ENCODE measurements at places on chromosomes 2 and 18. TPM values are rescaled to one million over a fixed set of nuclear protein-coding genes. Genes with fewer than 3 reads are reported as not detected.
A peak's percentile ranks its signal among the peaks of the same experiment; 100 is the strongest.

DNA sequence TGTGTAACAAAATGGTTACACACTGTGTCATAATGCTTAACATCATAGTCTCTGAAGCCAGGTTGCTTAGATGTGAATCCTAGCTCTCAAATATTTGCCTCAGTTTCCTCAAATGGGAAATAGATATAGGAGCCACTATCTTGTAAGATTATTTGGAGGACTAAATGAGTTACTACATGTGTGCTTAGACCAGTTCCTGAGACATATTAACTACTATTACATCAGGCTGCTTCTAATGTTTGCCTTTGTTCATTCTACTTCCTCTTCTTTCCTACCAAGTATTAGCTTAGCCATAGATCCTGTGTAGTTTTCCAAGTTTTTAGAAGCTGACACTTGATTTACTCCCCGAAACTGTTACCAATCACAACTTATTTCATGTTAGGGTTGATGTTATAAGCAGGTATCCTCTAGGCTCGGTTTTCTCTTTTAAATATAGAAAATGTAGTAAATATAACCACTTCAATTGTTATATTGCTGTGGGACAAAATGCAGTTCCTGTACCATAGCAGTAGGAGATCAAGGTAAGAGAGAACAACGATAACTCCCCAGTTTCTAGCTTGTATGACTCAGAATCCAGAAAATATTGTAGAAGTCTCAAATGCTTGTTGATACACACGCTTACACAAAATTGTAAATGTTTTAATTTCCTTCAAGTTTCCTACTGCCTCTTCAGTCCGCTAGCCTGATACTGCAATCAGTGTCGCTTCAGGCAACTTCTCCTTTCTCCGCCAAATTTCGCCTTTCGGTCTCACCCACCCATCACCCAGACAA, 751 bp upstream of the DNAJC10 start:
- H3K27me3 ChIP-seq = no peaks in the 10 kb centered on the region
- peaks cover 7% of the 10 kb centered on the region for H3K36me3 ChIP-seq
- peak; percentile 70 for DNase-seq
- H3K4me1 ChIP-seq = peaks cover 21% of the 10 kb centered on the region
- peak overlapping the region; percentile 76 for H3K27ac ChIP-seq
- H3K4me3 ChIP-seq = peak overlapping the region; percentile 88

DNA sequence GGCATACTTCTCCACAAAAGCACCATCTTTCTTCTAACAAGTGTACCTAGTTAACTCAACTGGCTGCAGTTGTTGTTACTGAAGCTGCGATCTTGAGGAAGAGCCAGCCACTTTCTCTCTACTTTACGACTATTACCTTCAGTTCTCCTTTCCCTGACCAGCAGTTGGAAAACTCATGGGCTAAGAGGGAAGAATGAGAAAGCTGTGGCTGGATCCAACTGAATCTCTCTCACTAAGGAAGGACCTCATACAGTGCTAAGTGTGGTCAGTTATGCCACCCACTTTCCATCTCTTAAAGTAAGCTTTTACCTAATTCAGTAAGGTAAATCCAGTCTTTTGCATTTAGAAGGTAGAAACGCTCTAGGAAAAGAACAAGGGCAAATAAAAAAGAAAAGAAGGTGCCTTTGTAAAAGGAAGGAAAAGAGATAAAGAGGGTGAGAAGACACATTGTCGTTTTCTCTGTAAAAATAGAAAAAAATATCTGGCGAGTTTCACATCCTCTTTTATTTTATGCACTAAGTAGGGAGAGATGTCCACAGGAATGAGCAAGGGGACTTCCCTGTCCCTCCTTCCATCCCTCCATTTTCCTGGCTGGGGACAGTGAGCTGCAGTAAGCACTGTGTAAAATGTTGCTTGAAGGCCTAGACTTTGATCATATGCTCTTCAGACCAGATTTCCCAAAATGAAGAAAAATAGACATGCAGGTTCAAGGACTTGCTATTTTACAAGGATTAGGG, 73.4 kb downstream of the PLEKHM3 start:
- DNase-seq = no peak
- H3K4me1 ChIP-seq = no peaks in the 10 kb centered on the region
- no peak overlapping the region for H3K4me3 ChIP-seq
- no peaks in the 10 kb centered on the region for H3K36me3 ChIP-seq

- no peak overlapping the region for H3K4me3 ChIP-seq
- peaks cover 38% of the 10 kb centered on the region for H3K4me1 ChIP-seq
- no peaks in the 10 kb centered on the region for H3K27me3 ChIP-seq
- H3K27ac ChIP-seq = no peak overlapping the region
- no peak for DNase-seq
Measured at GRCh38 chr2:238693337-238694093, 154.4 kb upstream of the TWIST2 start.

DNA sequence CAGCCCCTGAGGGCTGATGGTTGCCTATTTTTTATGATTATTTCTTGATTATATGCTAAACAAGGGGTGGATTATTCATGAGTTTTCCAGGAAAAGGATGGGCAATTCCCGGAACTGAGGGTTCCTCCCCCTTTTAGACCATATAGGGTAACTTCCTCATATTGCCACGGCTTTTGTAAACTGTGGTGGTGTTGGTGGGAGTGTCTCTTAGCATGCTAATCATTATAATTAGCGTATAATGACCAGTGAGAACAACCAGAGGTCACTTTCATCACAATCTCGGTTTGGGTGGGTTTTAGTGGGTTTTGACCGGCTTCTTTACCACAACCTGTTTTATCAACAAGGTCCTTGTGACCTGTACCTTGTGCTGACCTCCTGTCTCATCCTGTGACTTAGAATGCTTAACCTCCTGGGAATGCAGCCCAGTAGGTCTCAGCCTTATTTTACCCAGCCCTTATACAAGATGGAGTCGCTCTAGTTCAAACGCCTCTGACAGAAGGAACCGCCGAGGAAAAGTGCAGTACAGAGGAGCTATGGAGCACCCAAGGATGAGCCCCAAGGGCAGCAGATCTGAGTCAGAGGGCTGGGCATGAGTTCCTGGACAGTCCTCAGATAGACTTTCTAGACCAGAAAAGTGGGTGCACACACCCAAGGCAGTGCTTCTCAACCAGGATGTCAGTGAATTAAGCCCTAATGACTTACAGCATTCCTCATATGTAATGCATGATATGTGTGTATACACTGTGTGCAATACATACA, 37.1 kb upstream of the ASAP2 start:
- DNase-seq = no peak
- H3K27me3 ChIP-seq = no peaks in the 10 kb centered on the region
- no peaks in the 10 kb centered on the region for H3K36me3 ChIP-seq
- no peak overlapping the region for H3K4me3 ChIP-seq
- H3K4me1 ChIP-seq = peaks cover 4% of the 10 kb centered on the region

The TCF23 gene
- not detected for polyA plus RNA-seq

- H3K4me1 ChIP-seq = peaks cover 13% of the 10 kb centered on the region
- H3K4me3 ChIP-seq = no peak overlapping the region
- no peak overlapping the region for H3K27ac ChIP-seq
- no peaks in the 10 kb centered on the region for H3K27me3 ChIP-seq
Measured at GRCh38 chr2:197010200-197011020, 83.9 kb upstream of the PGAP1 start.

- H3K36me3 ChIP-seq = no peaks in the 10 kb centered on the region
- H3K27ac ChIP-seq = no peak overlapping the region
- H3K27me3 ChIP-seq = 0 out of 2 replicates have a peak, but pooled peaks cover 4% of the 10 kb centered on the region
- no peaks in the 10 kb centered on the region for H3K4me1 ChIP-seq
- H3K4me3 ChIP-seq = no peak overlapping the region
Measured at GRCh38 chr2:142681952-142682351, 195.5 kb upstream of the KYNU start.

GRCh38 chr18:8844721-8845148, 139.4 kb downstream of the MTCL1 start:
- H3K27ac ChIP-seq = no peak overlapping the region
- no peak overlapping the region for H3K4me3 ChIP-seq
- H3K36me3 ChIP-seq = no peaks in the 10 kb centered on the region
- peaks cover 22% of the 10 kb centered on the region for H3K4me1 ChIP-seq
- no peaks in the 10 kb centered on the region for H3K27me3 ChIP-seq

GRCh38 chr2:62309465-62310091, 113.7 kb downstream of the B3GNT2 start:
- H3K36me3 ChIP-seq = no peaks in the 10 kb centered on the region
- H3K4me1 ChIP-seq = no peaks in the 10 kb centered on the region
- H3K4me3 ChIP-seq = no peak overlapping the region
- H3K27me3 ChIP-seq = no peaks in the 10 kb centered on the region
- H3K27ac ChIP-seq = no peak overlapping the region
- DNase-seq = no peak

- 0 out of 2 replicates have a peak, but pooled peaks cover 5% of the 10 kb centered on the region for H3K4me1 ChIP-seq
- no peak overlapping the region for H3K27ac ChIP-seq
- DNase-seq = no peak
- no peaks in the 10 kb centered on the region for H3K27me3 ChIP-seq
Measured at GRCh38 chr18:58253871-58254270, 209.8 kb downstream of the NEDD4L start.

The ACMSD gene
- not detected for polyA plus RNA-seq

All from GM23248 (cell line).